ENCODE measurements at places on chromosomes 16 and 17. TPM values are rescaled to one million over a fixed set of nuclear protein-coding genes. Genes with fewer than 3 reads are reported as not detected.

The PDXDC1 gene
- total RNA-seq, result 172 TPM

The KRT36 gene
- total RNA-seq, result not detected

The CEP112 gene
- total RNA-seq, result 5.4 TPM

DNA sequence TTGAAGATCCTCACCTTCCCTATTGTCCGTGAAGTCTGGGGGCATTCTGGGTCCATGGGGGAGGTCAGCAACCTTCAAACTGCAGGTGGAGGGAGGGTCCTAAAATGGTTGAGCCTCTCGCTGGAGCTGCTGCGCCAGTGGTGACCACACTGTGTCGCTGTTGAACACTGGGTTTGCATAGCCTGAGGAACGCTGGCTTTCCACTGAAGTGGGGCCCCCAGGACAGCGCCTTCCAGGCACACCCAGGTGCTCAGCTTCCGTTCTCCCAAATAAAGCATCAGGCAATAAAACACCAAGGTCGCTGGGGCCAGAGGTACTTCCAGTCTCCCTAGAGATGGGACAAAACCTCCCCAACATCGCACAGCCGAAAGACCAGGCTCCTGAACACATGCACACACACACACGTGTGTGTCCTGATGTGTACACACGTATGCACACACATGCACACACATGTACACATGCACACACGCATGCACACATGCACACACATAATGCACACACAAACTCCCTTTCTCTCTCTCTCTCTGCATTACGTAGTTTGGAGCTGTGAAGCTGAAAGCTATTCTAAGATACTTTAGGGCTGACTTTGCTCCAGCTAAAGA is 120.6 kb downstream of the IRF8 start:
- H3K27me3 ChIP-seq, result peaks cover 60% of the 10 kb centered on the region
- no peaks in the 10 kb centered on the region for H3K4me1 ChIP-seq
- H3K4me3 ChIP-seq, result no peak overlapping the region
- H3K27ac ChIP-seq, result no peak overlapping the region

DNA sequence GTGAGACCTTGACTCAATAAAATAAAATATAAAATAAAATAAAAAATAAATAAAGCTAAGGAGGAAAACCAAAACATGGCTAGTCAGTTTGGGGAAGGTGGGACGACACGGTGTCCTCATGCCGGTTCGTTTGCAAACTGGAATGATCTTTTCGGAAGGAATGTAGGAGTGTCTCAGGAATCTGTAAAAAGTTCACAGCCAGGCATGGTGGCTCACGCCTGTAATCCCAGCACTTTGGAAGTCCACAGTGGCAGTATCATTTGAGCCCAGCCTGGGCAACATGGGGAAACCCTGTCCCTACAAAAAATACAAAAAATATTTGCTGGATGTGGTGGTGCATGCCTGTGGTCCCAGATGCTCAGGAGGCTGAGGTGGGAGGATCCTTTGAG is 14.7 kb upstream of the RPTOR start:
- no peak for DNase-seq
- no peaks in the 10 kb centered on the region for H3K4me1 ChIP-seq

DNA sequence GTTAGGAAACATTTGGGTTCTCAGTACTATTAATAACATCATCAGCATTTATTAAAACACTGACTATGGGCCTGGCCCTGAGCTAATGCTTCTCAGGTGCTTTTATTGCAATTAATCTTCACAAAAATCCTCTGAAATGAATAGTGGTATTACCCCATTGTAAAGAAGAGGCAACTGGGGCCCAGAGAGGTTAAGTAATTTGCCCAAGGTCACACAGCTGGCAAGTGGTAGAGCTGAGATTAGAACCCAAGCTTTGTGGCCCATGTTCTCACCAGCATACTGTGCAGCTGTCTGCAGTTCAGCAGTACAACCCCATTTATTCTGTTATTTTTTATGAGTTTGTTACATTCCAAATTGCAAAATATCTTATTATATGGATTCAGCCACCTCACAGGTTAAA is 82.3 kb downstream of the TBC1D16 start:
- H3K4me3 ChIP-seq, result no peak overlapping the region
- no peak for DNase-seq
- H3K27ac ChIP-seq, result no peak overlapping the region
- H3K36me3 ChIP-seq, result peaks cover 8% of the 10 kb centered on the region

DNA sequence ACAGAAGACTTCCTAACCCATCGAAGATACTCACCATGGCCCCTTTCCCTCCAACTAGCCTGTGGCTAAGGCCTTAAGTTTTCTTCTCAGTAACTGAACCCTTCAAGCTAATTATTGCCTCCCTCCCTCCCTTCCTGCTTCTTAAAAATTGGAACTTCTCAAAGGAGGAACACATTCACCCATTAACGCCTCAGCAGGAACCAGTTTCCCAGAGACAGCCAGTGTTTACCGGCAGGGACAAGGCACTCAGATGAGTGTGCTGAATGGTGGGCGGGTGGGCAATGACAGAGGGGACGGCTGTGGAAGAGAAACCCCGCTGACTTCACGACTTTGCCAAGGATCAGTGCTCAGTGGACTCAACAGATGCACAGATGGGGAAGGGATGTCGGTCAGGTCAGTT is 20.3 kb downstream of the PITPNA start:
- DNase-seq, result no peak
- no peaks in the 10 kb centered on the region for H3K27me3 ChIP-seq
- H3K27ac ChIP-seq, result no peak overlapping the region
- H3K4me3 ChIP-seq, result no peak overlapping the region
- peaks cover 22% of the 10 kb centered on the region for H3K36me3 ChIP-seq

DNA sequence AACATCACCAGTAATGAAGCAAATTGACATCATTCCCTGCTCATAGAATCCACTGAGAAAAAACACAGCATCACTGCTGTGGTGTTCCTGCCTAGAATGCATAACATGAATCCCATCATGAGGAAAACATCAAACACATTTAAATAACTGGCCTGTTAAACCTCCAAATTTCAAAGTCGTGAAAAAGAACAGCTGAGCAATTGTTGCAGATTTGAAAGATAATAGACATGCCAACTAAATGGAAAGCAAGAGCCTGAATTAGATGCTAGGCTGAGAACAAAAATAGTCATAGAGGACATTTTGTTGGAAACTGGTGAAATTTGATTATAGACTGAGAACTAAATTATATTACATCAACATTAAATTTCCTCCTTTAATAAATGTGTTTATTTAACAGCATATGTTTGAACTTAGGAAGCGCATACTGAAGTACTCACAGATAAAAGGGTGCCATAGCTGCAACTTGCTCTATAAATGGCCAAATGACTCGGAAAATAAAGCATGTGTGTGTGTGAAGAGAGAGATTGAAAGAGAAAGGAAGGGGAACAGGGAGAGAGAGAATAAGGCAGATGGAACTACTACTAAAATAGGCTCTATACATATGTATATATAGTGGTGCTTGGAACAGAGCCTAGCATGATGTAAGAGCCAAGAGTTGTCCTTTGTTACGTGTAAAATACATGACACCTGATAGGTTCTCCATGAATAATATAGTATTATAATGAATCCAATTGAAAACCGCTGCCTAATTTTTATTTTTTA is 305.0 kb upstream of the MON1B start:
- no peaks in the 10 kb centered on the region for H3K27me3 ChIP-seq
- H3K36me3 ChIP-seq, result no peaks in the 10 kb centered on the region
- no peaks in the 10 kb centered on the region for H3K4me1 ChIP-seq
- no peak overlapping the region for H3K4me3 ChIP-seq
- no peak overlapping the region for H3K27ac ChIP-seq
- no peak for DNase-seq

- no peak overlapping the region for H3K27ac ChIP-seq
- H3K4me3 ChIP-seq, result no peak overlapping the region
- H3K36me3 ChIP-seq, result no peaks in the 10 kb centered on the region
- H3K27me3 ChIP-seq, result peaks cover 7% of the 10 kb centered on the region
- H3K4me1 ChIP-seq, result no peaks in the 10 kb centered on the region
Measured at GRCh38 chr17:12485361-12485906, 180.3 kb upstream of the MYOCD start.

GRCh38 chr16:67396159-67397035 is 3.1 kb upstream of the TPPP3 start:
- H3K27me3 ChIP-seq, result no peaks in the 10 kb centered on the region
- H3K4me1 ChIP-seq, result peaks cover 41% of the 10 kb centered on the region
- H3K4me3 ChIP-seq, result peak overlapping the region; percentile 46
- H3K36me3 ChIP-seq, result peaks cover 53% of the 10 kb centered on the region

DNA sequence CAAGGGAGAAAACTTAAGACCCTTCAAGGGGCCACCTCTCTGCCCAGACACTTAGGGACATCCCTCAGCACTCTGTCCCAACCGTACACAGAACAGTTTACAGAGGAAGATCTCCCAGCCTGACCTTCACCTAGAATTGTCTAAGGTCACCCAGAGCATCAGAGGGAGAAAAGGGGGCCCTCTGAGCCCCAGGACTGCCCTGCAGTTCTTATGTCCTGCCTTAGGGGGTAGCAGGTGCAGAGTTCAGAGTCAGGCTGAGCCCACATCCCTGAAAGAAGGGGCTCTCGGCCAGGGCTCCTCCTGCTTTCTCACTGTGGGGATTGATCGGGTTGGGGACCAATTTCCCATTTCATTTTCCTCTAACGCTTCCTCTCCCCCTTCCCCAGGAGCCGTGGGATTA is 15.4 kb downstream of the CA4 start:
- no peak overlapping the region for H3K27ac ChIP-seq
- H3K4me3 ChIP-seq, result no peak overlapping the region
- no peak for DNase-seq
- H3K36me3 ChIP-seq, result peaks cover 1% of the 10 kb centered on the region

- H3K27me3 ChIP-seq, result peaks cover 73% of the 10 kb centered on the region
- no peaks in the 10 kb centered on the region for H3K36me3 ChIP-seq
Measured at GRCh38 chr16:55703003-55704001, 47.5 kb downstream of the SLC6A2 start.

DNA sequence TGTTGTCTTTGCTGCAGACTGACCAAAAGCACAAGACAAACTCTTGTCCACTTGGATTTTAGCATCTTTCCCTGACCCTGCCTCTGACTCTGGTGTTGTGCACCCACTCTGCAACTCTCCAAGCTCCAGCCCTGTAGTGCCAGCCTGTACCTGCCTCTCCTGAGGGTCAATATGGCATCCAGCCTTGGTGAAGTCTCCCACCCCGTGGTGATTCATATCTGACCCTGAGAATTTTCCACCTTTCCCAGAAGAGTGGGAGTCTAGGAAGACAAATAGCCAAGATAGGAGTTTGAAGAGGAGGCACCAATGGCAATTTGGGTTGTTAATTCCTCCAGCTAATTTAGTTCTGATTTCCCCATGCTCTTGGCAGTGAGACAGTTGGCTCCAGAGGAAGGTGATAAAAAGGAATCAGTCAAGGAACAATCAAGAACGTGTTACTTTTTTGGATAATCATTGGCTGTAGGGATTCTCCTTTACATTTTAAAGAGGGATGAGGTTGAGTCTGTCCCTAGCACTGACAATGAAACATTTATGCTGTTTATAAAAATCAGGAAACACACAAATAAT is 416.0 kb downstream of the MAF start:
- H3K36me3 ChIP-seq, result no peaks in the 10 kb centered on the region
- H3K4me3 ChIP-seq, result no peak overlapping the region
- DNase-seq, result no peak
- no peaks in the 10 kb centered on the region for H3K27me3 ChIP-seq
- H3K27ac ChIP-seq, result no peak overlapping the region

- no peaks in the 10 kb centered on the region for H3K27me3 ChIP-seq
- H3K4me1 ChIP-seq, result peaks cover 12% of the 10 kb centered on the region
- no peak overlapping the region for H3K27ac ChIP-seq
- peaks cover 9% of the 10 kb centered on the region for H3K36me3 ChIP-seq
Measured at GRCh38 chr16:10967986-10968385, 23.6 kb downstream of the CLEC16A start.
